ENCODE measurements at places on chromosomes 16 and 17.

- H3K4me1 ChIP-seq: no peaks in the 10 kb centered on the region
- H3K27me3 ChIP-seq: no peaks in the 10 kb centered on the region
- no peak for DNase-seq
- H3K4me3 ChIP-seq: no peak overlapping the region
- no peak overlapping the region for H3K27ac ChIP-seq
These were observed 119.3 kb upstream of the WSCD1 start for GRCh38 chr17:5950878-5951277.

DNA sequence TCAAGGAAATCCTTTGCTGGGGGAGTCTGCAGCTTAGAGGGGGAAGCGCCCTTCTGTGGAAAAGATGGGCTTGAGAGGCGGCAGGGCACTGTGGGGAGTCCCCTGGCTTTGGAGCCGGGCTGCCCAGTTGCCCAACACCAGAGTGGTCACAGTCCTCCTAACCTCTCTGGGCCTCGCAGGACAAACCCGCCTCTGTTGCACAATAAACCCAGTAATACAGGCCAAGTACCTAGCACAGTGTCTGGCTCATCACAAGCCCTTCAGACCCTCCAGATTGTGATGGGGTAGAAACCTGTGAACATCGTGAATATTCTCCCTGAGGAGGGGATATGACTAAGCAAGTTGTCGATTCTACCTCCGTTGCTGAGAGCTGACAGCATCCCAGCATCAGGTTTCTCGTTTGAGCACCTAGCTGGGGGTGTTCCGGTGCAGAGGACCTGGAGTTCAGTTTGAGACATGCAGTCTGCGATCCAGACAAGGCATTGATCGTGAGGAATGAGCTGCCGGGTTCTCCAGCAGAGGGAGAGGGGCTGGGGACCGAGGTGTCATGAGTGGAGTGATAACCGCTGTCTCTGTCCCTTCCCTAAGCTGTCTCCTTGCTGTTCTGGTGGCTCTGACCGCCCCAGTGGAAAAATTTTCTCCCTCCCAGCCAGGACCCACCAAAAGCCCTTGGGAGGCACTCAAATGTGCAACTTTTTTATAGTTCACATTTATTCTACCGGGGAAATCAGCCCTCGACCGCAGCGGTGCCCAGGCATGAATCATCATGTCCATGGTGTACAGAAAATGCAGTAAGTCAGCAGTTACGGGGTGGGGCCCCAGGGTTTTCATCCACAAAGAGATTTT is 161.9 kb downstream of the WSCD1 start:
- peaks cover 28% of the 10 kb centered on the region for H3K27me3 ChIP-seq
- no peaks in the 10 kb centered on the region for H3K36me3 ChIP-seq
- H3K4me3 ChIP-seq: no peak overlapping the region
- no peak for DNase-seq
- H3K27ac ChIP-seq: no peak overlapping the region
- H3K4me1 ChIP-seq: no peaks in the 10 kb centered on the region

GRCh38 chr17:16997514-16998429 is 25.9 kb upstream of the TNFRSF13B start:
- no peaks in the 10 kb centered on the region for H3K4me1 ChIP-seq
- no peaks in the 10 kb centered on the region for H3K36me3 ChIP-seq
- no peak overlapping the region for H3K27ac ChIP-seq
- DNase-seq: no peak
- H3K27me3 ChIP-seq: no peaks in the 10 kb centered on the region
- H3K4me3 ChIP-seq: no peak overlapping the region

DNA sequence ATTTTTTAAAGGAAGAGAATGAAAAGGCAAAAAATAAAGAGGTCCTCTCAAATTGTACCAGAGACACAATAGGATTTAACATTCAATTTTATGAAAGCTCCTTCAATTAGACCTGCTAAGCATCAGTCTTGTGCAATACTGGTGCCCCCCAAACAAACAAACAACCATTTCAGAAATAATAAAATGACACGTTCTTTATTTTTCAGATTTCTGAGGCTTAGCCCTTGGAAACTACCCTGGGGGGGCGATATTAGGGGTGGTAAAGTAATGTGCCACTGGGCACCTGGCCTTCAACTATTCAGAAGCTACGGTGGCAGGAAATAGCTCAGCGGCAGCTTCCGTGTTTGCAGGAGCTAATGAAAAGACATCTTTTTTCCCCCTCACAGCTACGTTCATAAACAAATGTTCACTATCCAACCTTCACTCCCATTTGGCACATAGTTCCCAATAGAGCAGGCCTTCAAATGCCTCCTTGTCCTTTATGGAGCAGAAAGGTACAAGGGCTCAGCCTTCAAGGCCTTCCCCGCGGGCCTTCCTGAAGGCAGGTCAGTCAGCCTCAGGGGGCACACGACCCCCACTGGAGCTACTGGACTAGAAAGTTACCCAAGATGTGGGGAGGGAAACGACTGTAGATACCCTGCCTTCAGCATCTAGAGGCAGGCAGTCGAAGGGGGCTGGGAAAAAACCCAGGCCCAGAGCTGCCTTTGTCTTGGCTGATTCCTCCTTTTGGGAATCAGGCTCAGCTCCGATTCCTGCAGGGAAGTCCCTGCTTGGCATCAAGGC is 44.1 kb downstream of the TBX4 start:
- H3K27me3 ChIP-seq: 0 out of 2 replicates have a peak, but pooled peaks cover 5% of the 10 kb centered on the region
- H3K27ac ChIP-seq: no peak overlapping the region
- H3K4me1 ChIP-seq: peaks cover 4% of the 10 kb centered on the region
- no peak for DNase-seq

DNA sequence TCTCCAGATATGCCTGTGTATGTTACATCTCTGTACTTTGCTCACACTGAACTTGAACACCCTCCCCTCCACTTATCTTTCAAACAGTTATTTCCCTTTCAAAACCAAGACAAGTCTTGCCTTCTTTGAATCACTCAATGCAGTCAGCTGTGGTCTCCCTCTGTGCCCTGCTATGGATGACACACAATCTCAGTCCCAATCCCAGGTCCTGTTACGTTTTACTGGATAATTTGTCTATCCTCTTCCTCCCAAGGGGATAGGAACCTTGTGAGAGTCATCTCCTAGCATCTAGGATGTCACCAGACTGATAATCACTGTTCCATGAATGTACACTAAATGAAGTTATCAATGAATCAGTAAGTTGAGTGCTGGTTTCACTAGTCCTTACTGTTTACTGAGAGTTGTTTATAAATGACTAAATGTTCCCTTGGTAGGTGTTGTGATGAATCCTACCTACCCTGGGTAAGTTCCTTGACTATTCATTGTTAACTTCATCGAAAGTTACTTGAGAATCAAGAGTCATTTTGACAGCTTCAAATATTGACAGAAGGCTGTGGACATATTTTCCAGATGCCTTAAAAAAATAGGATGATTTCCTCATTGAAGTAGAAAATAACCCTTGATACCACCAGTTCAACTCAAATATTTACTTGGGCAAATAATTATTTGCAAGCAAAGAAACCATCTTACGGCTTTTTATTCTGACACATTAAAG is 244.9 kb downstream of the PRKCA start:
- H3K27me3 ChIP-seq: no peaks in the 10 kb centered on the region
- peak; percentile 42 for DNase-seq
- no peak overlapping the region for H3K4me3 ChIP-seq
- peaks cover 71% of the 10 kb centered on the region for H3K4me1 ChIP-seq
